Hepatocyte (in vitro differentiated cells): ENCODE measurements at places on chromosomes 6 and 20. TPM values are rescaled to one million over a fixed set of nuclear protein-coding genes. Genes with fewer than 3 reads are reported as not detected.

DNA sequence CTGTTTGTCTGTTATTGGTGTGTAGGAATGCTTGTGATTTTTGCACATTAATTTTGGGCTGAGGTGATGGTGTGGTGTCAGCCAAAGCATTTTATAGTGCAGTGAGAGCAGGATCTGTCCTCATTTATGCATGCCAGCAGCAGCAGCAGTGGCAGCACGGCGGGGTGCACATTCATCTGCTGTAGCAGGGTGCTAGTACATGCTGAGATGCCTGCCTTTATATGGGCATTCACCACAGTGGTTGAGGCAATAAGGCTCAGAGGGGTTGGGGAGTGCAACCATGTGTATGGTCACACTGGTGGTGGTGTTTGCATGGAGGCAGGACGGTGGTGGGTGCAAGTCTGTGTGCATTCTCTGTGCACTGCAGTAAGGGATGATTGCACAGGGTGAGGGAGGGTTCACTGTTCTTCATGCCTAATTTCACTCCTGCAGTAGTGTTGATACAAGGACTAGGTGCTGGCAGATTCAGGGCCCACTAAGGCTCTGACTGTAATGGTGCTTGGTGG lies 129.3 kb upstream of the SYNCRIP start:
- no peak overlapping the region for H3K4me3 ChIP-seq
- H3K36me3 ChIP-seq, result no peaks in the 10 kb centered on the region
- H3K4me1 ChIP-seq, result no peaks in the 10 kb centered on the region
- no peaks in the 10 kb centered on the region for H3K27me3 ChIP-seq
- no peak for DNase-seq

- H3K27me3 ChIP-seq, result peaks cover 3% of the 10 kb centered on the region
- peaks cover 12% of the 10 kb centered on the region for H3K4me1 ChIP-seq
- peak; percentile 84 for DNase-seq
- H3K27ac ChIP-seq, result no peak overlapping the region
- no peak overlapping the region for H3K4me3 ChIP-seq
- no peaks in the 10 kb centered on the region for H3K36me3 ChIP-seq
Observed at GRCh38 chr20:24100370-24101011, 111.9 kb upstream of the GGTLC1 start.

DNA sequence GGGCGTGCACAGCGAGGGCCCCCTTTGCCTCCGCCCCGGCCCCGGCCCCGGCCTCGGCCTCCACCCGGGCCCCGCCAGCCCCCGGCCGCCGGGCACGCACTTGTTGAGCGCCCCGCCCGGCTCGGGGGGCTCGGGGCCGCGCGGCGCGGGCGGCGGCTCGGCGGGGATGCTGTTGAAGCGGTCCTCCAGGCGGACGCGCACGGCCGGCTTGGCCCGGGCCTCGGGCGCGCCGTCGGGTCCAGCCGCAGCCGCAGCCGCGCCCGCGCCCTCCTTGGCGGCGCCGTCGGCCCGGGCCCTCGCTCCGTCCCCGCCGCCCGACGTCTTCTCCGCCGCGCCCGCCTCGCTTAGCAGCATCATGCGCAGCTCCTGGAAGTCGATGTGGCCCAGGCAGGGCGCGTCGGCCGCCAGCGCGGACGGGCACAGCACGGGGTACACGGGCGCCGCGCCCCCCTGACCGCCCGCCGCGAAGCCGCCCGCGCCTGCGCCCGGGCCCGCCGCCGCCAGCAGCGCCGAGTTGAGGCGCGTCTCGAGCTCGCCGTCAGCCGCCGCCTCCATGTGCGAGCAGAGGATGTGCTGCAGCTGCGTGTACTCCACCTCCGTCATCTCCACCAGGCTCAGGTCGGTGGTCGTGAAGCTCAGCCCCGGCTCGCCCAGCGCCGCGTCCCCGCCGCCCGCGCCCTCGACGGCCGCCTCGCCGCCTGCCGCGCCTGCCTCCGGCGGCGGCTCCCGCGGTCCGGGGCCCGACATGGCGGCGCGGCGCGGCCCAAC lies 514 bp downstream of the TCFL5 start:
- H3K4me1 ChIP-seq, result peaks cover 19% of the 10 kb centered on the region
- DNase-seq, result peak; percentile 62

GRCh38 chr6:41073968-41074691 lies 1.4 kb downstream of the NFYA start:
- peaks cover 15% of the 10 kb centered on the region for H3K4me1 ChIP-seq
- DNase-seq, result peak; percentile 49
- peak overlapping the region; percentile 99 for H3K27ac ChIP-seq

- peaks cover 4% of the 10 kb centered on the region for H3K4me1 ChIP-seq
- no peaks in the 10 kb centered on the region for H3K36me3 ChIP-seq
- no peaks in the 10 kb centered on the region for H3K27me3 ChIP-seq
Observed at GRCh38 chr6:55957961-55958422, 82.6 kb upstream of the BMP5 start.

- no peak for DNase-seq
- H3K4me3 ChIP-seq, result no peak overlapping the region
- H3K36me3 ChIP-seq, result no peaks in the 10 kb centered on the region
Observed at GRCh38 chr20:40634891-40635290, 54.1 kb downstream of the MAFB start.

GRCh38 chr6:79384845-79385244 lies 150.4 kb upstream of the HMGN3 start:
- H3K36me3 ChIP-seq, result no peaks in the 10 kb centered on the region
- no peaks in the 10 kb centered on the region for H3K4me1 ChIP-seq
- H3K27ac ChIP-seq, result no peak overlapping the region
- H3K4me3 ChIP-seq, result no peak overlapping the region
- no peak for DNase-seq

DNA sequence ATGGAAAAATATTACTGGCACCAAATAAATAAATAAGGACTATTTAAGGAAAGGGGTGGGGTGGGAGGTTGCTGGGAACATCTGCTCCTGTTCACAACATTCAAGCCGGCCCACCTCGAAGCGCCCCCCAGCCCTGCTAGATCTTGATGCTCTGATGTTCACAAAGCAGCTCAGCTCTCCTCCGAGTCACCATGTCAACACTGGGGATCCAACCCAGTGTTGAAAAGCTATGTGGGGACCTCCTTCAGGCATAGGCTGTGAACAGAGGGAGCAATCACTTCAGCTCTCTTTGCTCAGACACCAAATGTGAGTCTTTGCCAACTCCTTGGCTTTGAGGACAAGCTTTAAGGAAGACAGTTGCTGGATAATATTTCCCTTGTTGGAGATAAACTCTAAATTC lies 176.8 kb upstream of the NT5E start:
- no peaks in the 10 kb centered on the region for H3K36me3 ChIP-seq
- no peaks in the 10 kb centered on the region for H3K27me3 ChIP-seq
- DNase-seq, result no peak

Gene PHACTR1
- total RNA-seq, result 2.8 and 4.3 TPM in 2 replicates

Gene ZNF311
- total RNA-seq, result 0.56 and 1.3 TPM in 2 replicates

GRCh38 chr20:52181766-52182165 lies 9.8 kb downstream of the ZFP64 start:
- no peaks in the 10 kb centered on the region for H3K27me3 ChIP-seq
- H3K4me3 ChIP-seq, result no peak overlapping the region
- no peak overlapping the region for H3K27ac ChIP-seq
- no peaks in the 10 kb centered on the region for H3K4me1 ChIP-seq
- no peaks in the 10 kb centered on the region for H3K36me3 ChIP-seq

Gene OR2H2
- total RNA-seq, result not detected in 2 replicates

GRCh38 chr6:77292564-77293546 lies 170.4 kb downstream of the HTR1B start:
- DNase-seq, result peak; percentile 22
- H3K4me1 ChIP-seq, result no peaks in the 10 kb centered on the region
- no peaks in the 10 kb centered on the region for H3K27me3 ChIP-seq
- H3K4me3 ChIP-seq, result no peak overlapping the region
- no peaks in the 10 kb centered on the region for H3K36me3 ChIP-seq

DNA sequence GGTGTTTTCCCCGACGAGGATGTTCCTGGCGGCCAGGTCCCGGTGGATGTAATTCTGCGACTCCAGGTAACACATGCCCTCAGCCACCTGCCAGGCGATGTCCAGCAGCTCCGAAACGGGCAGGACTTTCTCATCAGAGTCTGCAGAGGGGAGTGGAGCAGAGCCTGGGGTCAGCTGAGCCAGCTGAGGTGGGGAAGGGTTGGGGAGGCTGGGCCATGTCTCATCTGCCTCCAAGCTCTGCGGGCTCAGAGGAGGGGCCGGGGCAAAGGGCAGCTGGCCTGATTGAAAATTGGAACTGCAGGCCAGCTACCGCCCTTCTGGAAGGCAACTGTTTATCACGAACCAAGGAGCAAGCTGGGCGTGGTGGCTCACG lies 6.4 kb downstream of the PTK6 start:
- no peaks in the 10 kb centered on the region for H3K4me1 ChIP-seq
- H3K27me3 ChIP-seq, result no peaks in the 10 kb centered on the region
- H3K27ac ChIP-seq, result no peak overlapping the region
- H3K4me3 ChIP-seq, result no peak overlapping the region
- no peaks in the 10 kb centered on the region for H3K36me3 ChIP-seq
- DNase-seq, result peak; percentile 61

GRCh38 chr20:9616833-9617461 lies 102.6 kb downstream of the LAMP5 start:
- no peak overlapping the region for H3K4me3 ChIP-seq
- no peaks in the 10 kb centered on the region for H3K4me1 ChIP-seq
- no peak overlapping the region for H3K27ac ChIP-seq
- H3K27me3 ChIP-seq, result no peaks in the 10 kb centered on the region
- no peaks in the 10 kb centered on the region for H3K36me3 ChIP-seq

DNA sequence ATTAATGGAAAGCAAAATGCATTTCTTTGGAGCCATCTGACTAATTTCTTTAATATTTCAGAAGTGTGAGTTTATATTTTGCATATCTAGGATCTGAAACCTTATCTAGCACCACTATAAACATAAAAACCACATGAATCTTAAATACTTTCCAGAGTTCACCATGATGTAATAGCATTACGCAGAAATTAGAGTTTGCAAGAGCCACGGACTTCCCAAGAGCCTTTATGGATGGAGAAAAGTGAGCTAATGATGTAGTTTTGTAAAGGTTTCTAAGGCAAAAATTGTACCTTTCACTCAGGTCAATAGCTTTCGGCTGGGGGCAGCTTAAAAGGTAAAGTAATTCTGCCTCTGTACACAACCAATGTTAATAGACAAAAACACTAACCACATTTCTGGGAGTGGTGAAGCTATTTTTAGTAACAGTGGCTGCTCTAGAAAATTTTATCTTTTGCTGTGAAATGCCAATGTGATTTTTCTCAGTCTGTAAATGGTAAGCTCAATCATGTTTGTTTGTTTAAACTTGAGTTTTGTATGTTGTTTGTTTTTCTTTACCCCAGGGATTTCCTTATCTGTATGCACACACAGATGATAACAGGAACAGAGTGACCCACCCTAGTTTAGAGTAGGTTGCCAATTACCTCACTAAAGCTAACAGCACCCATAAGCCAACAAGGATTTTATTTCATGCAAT lies 80.5 kb downstream of the FILIP1 start:
- no peaks in the 10 kb centered on the region for H3K27me3 ChIP-seq
- H3K27ac ChIP-seq, result peak overlapping the region; percentile 12

Gene FAM229B
- total RNA-seq, result 3.4 and 9.5 TPM in 2 replicates

GRCh38 chr6:170176898-170177771 lies 113.7 kb downstream of the DLL1 start:
- H3K4me3 ChIP-seq, result no peak overlapping the region
- DNase-seq, result no peak
- H3K27ac ChIP-seq, result no peak overlapping the region
- H3K36me3 ChIP-seq, result no peaks in the 10 kb centered on the region

DNA sequence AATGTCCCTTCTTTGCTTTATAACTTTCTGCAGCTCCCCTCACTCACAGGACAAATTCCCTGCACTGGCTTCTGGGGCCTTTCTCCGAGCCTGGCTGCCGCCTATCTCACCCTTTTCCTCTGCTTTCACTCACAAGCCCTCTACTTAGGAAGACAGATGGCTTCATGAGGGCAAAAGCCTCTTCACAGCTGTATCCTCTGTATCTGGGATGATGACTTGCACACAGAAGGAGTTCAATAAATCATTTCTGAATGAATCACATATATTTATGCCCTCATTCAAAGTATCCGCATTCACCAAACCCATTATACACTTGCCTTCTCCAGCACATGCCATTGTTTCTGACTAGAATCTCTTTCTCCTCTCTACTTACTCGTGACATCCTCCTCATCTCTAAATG lies 159.0 kb upstream of the RIPOR2 start:
- H3K36me3 ChIP-seq, result no peaks in the 10 kb centered on the region
- no peak overlapping the region for H3K4me3 ChIP-seq
- H3K27me3 ChIP-seq, result no peaks in the 10 kb centered on the region
- no peak for DNase-seq
- no peak overlapping the region for H3K27ac ChIP-seq

Gene FRS3
- 0.84 and 1.4 TPM in 2 replicates for total RNA-seq

- peaks cover 5% of the 10 kb centered on the region for H3K36me3 ChIP-seq
- peaks cover 9% of the 10 kb centered on the region for H3K4me1 ChIP-seq
- H3K27ac ChIP-seq, result no peak overlapping the region
- no peaks in the 10 kb centered on the region for H3K27me3 ChIP-seq
- no peak for DNase-seq
- no peak overlapping the region for H3K4me3 ChIP-seq
Observed at GRCh38 chr6:38119516-38119915, 300.0 kb downstream of the ZFAND3 start.

DNA sequence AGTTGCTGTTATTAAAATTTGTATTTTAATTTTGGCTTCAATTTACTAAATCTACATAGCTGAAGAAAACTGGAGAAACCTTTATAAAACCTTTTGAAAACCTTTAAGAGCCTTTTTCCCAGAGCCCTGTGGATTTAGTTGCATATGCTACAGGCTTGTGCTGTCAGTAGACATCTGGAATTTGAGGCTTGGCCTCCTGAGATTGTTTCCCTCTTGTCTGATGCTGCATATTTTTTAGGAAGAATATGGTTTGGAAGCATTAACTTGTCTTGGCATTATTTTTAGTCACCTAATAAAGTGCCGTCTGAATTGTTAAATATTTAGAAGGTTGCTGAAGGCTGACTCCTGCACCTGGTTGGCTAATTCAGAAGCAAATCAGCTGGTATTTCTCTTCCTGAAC lies 369.4 kb downstream of the UTRN start:
- H3K36me3 ChIP-seq, result no peaks in the 10 kb centered on the region
- H3K27me3 ChIP-seq, result no peaks in the 10 kb centered on the region
- peaks cover 24% of the 10 kb centered on the region for H3K4me1 ChIP-seq
- DNase-seq, result no peak
- no peak overlapping the region for H3K4me3 ChIP-seq

- H3K4me3 ChIP-seq, result no peak overlapping the region
- H3K27me3 ChIP-seq, result no peaks in the 10 kb centered on the region
- H3K27ac ChIP-seq, result peak overlapping the region; percentile 43
- H3K36me3 ChIP-seq, result no peaks in the 10 kb centered on the region
- no peak for DNase-seq
- H3K4me1 ChIP-seq, result peaks cover 7% of the 10 kb centered on the region
Observed at GRCh38 chr20:17772005-17772343, 72.2 kb downstream of the BANF2 start.

Gene FRK
- total RNA-seq, result 15.3 and 16.9 TPM in 2 replicates

DNA sequence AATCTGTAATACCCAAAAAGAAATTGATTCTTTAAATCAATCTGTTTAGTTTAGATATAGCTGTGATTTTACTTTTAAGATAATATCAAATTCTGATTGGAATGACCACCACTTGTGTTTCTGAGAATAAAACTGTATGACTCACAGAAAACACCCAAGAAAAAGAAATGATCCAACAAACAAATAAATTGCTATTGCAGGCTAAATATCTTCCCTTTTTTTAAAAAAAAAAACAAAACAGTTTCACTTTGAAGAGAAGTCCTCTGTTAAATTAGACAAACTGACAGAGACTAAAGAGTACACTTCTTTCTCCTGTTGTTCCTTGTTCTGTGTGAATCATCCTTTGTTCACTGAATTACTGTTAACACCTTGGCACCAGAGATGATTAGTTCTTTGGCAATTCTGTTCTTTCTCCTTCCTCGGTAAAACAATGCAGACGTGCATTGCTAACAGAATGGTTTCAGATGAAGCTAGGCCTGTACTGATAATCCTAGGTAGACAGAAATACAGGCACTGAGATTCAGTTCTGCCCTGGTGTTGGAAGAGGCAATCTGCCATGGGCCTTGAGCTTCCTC lies 895.2 kb upstream of the CITED2 start:
- no peak overlapping the region for H3K4me3 ChIP-seq
- no peaks in the 10 kb centered on the region for H3K4me1 ChIP-seq
- no peaks in the 10 kb centered on the region for H3K27me3 ChIP-seq
- no peaks in the 10 kb centered on the region for H3K36me3 ChIP-seq
